ENCODE measurements at places on chromosomes 3 and 15.

DNA sequence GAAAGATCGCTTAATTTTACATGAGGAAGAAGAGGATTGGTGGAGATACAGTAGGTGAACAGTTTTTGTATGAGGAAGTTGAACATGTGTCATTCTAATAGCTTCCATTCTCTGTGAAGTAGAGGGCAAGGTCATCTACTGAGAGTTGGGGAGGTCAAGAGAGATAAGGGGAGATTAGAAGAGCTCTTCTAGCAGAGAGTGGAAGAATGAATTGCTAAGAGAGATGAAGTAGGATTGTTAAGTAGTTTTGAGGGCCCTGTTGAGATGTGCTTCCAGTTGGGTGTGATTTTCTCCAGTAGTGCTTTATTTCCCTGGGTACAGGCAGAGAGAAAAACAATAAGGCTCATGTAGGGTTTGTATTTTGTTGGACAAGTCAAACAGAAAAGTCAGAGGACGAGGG lies 5.2 kb downstream of the OPA1 start:
- DNase-seq = no peak

- DNase-seq = no peak
Measured at GRCh38 chr15:38682861-38683260, 118.2 kb upstream of the RASGRP1 start.

DNA sequence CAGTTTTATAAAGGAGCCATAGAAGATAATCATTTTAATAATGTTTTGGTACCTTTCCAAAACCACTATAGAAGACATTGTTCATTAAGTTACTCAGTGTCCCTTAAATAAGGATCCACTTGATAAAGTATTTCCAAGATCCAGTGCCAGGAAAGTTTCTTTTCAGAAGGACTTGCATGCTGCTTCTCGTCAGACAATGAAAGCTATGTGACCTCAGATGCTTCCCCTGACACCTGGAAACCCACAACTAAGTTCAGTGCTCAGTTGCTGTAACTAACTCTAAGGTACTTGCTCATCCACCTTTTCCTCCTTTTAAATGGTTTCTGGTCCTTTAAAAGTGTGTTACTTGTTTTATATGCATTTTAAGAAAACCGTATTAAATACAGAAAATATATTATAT lies 7.3 kb downstream of the SSR3 start:
- DNase-seq = no peak

- no peak for DNase-seq
Measured at GRCh38 chr15:48548455-48548854, 97.1 kb downstream of the FBN1 start.

DNA sequence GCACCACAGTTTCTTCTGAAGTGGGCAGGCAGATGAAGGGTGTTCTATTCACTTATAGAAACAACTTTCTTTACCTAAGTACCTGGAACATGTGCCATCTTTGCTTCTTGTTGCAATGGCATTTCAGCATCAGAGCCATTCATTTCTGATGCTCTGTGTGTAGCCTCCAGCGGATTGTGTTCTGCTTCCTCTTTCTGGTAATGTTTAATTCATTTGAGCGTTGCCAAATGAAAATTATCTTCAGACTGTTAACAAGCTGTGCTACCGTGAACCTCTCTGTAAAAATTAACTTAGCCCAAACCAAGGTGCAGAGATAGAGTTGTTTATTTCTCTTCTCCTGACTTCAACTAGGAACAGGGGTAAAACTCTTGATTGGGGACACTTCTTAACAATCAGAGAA lies 302.0 kb downstream of the EDEM1 start:
- no peak for DNase-seq

GRCh38 chr15:69138963-69139362 lies 21.5 kb upstream of the GLCE start:
- no peak for DNase-seq

DNA sequence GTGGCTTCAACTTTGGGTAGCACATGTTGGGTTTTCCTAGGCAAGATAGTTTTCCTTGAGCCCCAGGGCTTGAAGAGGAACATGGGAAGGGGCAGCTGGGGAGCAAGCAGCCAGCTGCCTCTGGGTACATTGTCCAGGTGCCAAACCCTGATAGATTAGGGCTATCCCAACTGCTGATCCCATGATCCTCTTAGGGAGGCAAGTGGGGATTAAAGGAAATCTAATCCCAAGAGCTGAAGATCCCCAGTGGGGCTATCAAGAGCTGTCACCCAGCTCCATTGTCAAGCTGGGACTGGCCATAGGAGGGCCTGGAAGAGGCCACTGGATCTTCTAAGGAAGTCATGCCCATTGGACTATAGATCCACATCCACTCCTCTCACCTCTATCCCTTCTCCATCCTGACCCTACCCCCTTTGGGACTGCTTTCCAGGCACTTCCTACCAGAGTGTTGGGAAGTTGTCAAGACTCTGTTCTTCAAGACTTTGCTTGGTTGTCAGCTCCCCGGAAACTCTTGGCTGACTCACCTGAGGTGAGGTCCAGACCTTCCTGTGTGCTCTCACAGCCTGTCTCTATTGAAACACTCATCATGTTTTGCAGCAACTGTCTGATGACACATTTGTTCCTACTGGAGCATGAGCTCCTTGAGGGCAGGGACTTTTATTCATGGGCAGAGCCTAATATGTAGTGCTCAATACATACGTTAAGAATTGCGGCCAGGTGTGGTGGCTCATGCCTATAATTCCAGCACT lies 5.9 kb downstream of the CAMK2N2 start:
- no peak for DNase-seq

GRCh38 chr3:106068795-106069194 lies 200.0 kb upstream of the CBLB start:
- no peak for DNase-seq

GRCh38 chr15:96334705-96335410 lies 4.4 kb downstream of the NR2F2 start:
- DNase-seq = no peak

DNA sequence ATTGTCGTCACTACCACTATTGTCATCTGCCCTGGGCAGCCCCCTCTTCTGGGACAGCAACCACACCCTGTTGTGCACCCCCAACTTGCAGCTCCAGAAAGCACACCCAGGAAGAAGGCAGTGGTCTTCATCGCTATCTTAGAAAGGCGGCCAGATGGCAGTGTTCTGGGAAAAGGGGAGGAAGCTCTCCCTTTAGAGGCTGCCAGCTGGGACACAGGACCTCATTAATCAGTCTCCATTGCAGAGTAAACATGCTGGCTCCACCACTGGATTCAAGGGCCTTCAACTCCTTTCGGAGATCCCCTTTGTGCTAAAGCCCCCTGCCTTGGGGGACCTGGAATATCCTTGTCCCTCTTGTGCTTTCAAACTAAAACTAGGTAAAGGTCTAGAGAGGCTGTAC lies 199.3 kb upstream of the LINGO1 start:
- DNase-seq = peak; percentile 70
